ENCODE measurements at places on chromosomes 4 and X. TPM values are rescaled to one million over a fixed set of nuclear protein-coding genes. Genes with fewer than 3 reads are reported as not detected.
A peak's percentile ranks its signal among the peaks of the same experiment; 100 is the strongest.

DNA sequence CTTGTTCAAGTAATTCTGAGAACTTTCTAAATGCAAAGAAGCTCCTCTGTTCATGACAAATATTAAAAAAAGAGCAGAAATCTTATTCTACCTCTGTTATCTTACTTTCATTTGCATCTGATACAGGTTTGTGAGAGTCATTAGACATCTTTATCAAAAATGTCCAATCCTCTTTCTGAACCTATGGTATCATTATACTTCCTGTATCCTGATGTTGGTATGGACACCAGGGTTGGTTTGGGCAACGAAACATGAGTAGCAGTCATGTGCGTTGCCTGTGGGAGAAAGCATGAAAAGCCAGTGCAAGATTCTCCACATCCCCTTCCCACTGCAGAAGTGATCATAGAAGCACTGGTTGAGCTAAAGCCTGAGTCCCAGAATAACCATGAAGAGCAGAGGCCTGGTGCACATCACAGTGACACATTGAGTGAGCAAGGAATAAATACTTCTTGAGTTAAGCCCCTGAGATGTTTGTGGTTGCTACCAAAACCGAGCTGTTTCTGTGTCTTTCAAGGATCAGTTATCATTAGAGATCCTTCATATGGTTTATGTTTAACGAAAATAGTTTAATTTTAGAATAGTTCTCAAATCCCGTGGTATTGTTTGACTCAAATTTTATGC lies 197.2 kb downstream of the BANK1 start:
- peak overlapping the region; percentile 50 for H3K27ac ChIP-seq
- H3K4me1 ChIP-seq = peaks cover 3% of the 10 kb centered on the region
- no peaks in the 10 kb centered on the region for H3K36me3 ChIP-seq

ETNPPL gene
- 0.42 TPM for polyA plus RNA-seq

GRCh38 chr4:106473515-106473914 lies 104.9 kb upstream of the GIMD1 start:
- no peaks in the 10 kb centered on the region for H3K36me3 ChIP-seq
- H3K27ac ChIP-seq = no peak overlapping the region
- no peaks in the 10 kb centered on the region for H3K4me1 ChIP-seq

GRCh38 chrX:120140293-120140981 lies 18.0 kb upstream of the RHOXF2 start:
- H3K4me3 ChIP-seq = no peak overlapping the region
- no peaks in the 10 kb centered on the region for H3K36me3 ChIP-seq
- no peaks in the 10 kb centered on the region for H3K27me3 ChIP-seq
- H3K4me1 ChIP-seq = no peaks in the 10 kb centered on the region
- H3K27ac ChIP-seq = no peak overlapping the region

- H3K4me1 ChIP-seq = no peaks in the 10 kb centered on the region
- peak; percentile 63 for DNase-seq
- peaks cover 3% of the 10 kb centered on the region for H3K27me3 ChIP-seq
- H3K4me3 ChIP-seq = peak overlapping the region; percentile 63
Observed at GRCh38 chrX:15336023-15336413, 695 bp upstream of the PIGA start.

GRCh38 chr4:158209825-158210807 lies at the start of gene TMEM144:
Gene TMEM144 (plus strand): TSS chr4:158210486. CDS start chr4:158212668, 2,182 bp downstream.
- H3K4me3 ChIP-seq = peak within 1 kb of the TSS; percentile 46
- H3K27ac ChIP-seq = peak within 1 kb of the TSS; percentile 89
- H3K36me3 ChIP-seq = peaks cover 4% of the 10 kb centered on the region
- peak; percentile 92 for DNase-seq
- H3K27me3 ChIP-seq = no peaks in the 10 kb centered on the region
- H3K4me1 ChIP-seq = peaks cover 14% of the 10 kb centered on the region

SMIM31 gene
- polyA plus RNA-seq = not detected

DCAF8L2 gene
- not detected for polyA plus RNA-seq

F8A3 gene
- polyA plus RNA-seq = 0.27 TPM

FGF16 gene
- polyA plus RNA-seq = 22.5 TPM

- peak overlapping the region; percentile 95 for H3K27ac ChIP-seq
- peak overlapping the region; percentile 99 for H3K4me3 ChIP-seq
- no peak for DNase-seq
- H3K4me1 ChIP-seq = peaks cover 8% of the 10 kb centered on the region
- no peaks in the 10 kb centered on the region for H3K36me3 ChIP-seq
Observed at GRCh38 chr4:99893839-99894160, 427 bp downstream of the LAMTOR3 start.

ADH1B gene
- not detected for polyA plus RNA-seq

COQ2 gene
- 20.0 TPM for polyA plus RNA-seq

Measured in cardiac muscle cell (in vitro differentiated cells and primary cell).